Globus pallidus (tissue), 1 donor: ENCODE measurements at places on chromosomes 7 and 10.

- no peak for DNase-seq
These were observed 98.1 kb downstream of the GPR37 start for GRCh38 chr7:124667312-124668153.

- DNase-seq, result no peak
These were observed 115.7 kb upstream of the NANOS1 start for GRCh38 chr10:118913825-118914224.

DNA sequence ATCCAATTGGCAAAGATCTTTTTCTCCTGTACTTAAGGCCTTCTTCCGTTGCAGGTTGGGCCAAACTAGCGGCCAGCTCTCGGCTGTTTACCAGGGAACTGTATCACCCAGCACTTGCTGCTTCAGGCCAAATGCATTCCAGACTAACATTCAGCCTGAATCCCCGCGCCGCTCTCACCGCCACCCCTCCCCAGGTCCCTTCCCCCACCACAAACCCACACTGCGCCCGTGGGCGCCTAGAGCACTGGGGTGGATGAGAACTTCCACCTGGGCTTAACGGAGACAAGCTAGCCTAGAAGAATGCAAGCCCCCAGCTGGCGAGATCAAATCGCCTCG is 676 bp downstream of the TCAF1 start:
- DNase-seq, result no peak

- no peak for DNase-seq
These were observed 59.7 kb upstream of the LAMB4 start for GRCh38 chr7:108189733-108190388.

DNA sequence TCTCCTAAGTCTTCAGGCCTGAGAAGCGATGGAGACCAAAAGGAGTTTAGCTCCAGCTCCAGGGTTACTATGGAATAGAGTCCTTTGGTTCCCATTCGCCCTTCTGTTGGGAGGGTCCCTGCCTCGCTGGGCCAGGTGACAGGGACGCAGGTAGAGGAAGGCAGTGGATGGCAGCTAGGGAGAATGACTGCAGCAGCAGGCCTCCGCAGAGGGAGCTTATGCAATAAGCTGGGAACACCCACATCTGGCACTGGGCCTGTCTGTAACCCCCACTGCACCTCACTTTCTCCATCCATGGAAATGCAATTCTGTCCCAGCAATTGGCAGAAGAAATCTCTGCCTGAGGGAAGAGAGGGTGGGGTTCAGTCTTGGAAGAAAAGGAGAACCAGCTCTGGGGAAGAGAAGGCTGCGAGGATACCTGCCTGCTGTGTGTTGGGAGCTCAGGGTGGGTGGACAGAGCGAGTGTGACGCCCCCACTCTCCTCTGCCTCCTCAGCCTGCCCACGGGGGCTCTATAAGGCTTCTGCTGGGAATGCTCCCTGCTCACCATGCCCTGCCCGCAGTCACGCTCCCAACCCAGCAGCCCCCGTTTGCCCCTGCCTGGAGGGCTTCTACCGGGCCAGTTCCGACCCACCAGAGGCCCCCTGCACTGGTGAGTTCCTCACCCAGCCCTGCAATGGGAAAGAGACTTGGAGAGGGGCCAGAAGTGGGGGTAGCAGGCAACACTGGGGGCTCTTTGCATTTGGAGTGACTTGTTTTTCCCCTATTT is 10.3 kb downstream of the EPHB6 start:
- no peak for DNase-seq
